Stimulated activated CD8-positive, alpha-beta memory T cell treated with anti-CD3 and anti-CD28 coated beads, Interleukin-2, amount 100 ng/mL, for 48 hours (primary cell): ENCODE measurements at places on chromosomes 7 and 10.

DNA sequence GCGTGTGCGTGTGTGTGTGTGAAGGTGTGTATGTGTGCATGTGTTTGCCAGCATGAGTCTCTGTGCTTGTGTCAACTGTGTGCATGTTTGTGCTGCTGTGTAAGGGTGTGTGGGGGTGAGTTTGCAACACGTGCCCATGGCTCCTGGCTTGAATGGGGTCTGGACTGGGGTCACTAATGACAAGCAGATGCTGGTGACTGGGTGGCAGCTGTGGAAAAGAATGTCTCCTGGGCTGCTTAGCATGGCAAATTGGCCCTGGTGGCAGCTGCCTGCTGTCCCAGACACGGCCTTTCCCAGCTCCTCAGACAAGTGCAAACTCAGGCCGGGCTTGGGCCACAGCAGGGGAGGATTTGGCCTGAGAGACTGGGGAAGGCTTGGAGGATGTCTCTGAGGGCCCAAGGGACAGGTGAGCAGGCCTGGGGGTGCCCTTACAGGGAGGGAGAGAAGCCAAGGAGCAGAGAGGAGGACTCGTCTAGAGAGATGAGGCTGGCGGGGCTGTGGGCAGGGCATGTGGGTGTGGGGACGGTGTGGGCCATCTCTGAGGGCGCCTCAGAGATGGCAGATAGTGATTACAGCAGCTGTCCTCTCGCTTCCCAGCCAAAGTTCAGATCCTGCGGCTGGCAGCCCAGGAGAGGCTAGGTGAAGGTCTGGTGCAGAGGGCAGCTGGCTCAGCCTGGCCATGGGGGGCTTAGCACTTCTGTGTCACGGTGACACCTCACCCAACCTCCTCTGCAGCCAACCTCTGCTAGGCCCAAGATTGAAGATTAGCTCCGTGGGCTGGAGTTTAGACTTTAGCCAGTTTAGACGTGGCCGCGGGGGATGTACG lies 1.5 kb downstream of the AQP1 start:
- no peak for DNase-seq

DNA sequence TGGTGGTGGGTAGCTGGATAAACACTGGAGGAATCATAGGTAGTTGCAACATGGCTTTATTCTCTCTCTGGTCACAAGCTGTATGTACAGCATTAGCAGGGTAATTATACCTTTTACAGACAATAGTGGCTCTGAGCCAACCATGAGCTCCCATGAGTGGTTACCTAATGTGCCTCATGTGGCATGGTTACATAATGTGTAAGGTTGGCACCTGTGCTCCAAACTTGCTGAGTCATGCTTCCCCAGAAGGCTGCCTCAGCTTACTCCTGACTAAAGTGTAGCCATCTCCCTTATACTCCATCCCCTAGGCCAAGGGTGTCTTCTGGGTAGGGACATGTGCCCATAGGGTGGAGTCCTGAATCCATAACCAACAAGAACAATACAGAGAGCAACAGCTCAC lies 345.3 kb upstream of the SEMA3C start:
- DNase-seq: no peak

DNA sequence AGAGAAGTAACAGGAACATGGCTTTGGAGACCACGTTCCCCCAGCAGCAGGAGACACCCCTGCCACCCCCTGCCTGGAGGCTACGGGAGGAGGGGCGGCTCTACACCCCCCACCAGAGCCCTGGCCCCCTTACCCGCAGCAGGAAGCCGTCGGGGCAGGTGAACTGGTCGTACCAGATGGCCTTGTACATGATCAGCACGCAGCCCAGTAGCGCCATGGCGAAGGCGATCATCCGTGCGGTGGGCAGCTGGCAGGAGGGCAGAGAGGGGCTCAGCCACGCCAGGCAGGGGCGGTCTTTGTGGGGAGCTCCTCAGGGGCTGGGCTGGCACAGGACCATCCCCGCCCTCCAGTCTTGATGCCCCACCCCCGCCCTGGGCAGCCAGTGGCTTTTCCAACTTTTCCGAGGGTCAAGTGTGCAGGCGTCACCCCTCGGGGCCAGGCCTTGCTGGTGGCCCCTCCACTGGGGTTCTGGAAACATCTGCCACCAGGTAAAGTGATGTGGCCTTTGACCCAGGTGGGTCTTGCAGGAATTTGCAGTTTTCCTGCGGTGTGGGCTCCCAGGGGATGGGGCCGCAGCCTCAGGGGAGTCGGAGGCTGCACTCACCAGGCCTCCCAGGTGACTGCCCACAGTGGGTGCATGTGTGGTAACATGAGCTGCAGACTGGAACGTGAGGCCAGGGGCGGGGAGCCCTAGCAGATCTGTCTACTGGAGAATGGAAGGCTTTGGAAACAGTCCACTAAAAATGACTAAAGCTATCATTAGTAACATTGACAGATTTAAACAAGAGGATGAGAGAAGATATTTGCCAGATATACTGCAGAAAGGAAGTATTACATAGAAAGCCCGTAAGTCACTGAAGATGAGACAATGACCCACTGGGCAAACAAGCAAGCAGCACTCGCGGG lies 9.7 kb downstream of the CALY start:
- no peak for DNase-seq

DNA sequence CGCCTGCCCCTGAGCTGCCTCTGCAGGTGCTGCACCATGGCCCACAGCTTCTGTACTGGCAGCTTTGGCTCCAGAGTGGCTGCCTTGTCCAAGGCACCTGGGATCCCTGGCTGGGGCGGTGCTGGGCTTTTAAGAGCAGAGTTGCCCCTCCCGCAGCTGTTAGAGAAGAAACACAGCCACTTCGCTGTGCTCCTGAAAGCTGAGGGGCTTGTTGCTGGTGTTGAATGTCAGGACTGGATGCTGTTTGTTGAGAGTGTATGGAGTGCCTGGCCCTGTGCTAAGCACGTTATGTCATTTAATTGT lies 6.2 kb downstream of the FAM241B start:
- DNase-seq: no peak

GRCh38 chr7:92953657-92954056 lies 117.3 kb upstream of the CDK6 start:
- DNase-seq: no peak
